ENCODE measurements at places on chromosomes 6 and 20. TPM values are rescaled to one million over a fixed set of nuclear protein-coding genes. Genes with fewer than 3 reads are reported as not detected.

GRCh38 chr6:151388997-151389617, 2.3 kb downstream of the ZBTB2 start:
- no peak for DNase-seq

The GNAS-AS1 gene
- total RNA-seq: 5.7 TPM

DNA sequence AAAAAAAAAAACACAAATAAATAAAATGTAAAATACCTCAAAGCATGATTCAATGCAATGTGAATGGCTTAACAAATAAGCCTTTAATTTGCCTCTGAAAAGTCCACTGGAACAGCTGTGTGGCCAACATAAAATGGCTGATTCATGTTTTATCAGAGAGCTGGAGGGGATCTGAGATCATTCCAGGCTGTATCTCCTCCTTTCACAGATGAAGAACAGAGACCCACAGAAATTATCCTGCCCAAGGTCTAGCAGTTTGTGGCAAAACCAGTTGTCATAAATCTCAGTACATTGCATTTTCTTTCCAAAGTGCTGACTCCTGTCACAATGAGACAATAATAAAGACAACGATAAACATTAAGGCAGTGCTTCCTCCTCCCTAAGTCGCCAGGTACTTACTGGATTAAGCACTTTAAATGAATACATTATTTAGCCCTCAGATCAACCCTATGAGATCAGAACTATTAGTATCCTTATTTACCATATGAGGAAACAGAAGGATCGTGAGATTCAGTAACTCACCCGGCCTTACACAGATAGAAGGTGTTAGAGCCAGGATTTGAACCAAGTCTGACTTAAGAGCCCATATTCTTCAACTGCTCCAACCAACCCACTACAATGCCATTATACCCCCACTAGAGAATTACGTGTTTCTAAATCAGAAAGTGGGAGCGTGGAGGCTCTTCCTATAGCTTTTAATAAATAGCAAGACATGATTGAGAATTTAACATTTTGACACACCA, 118.3 kb downstream of the KIF13A start:
- no peak for DNase-seq

The RPS6KA2 gene
- total RNA-seq: 18.5 TPM

The UNC5CL gene
- total RNA-seq: 1.7 TPM

- no peak for DNase-seq
Observed at GRCh38 chr6:168373389-168373788, 53.8 kb upstream of the DACT2 start.

GRCh38 chr6:53284901-53285300, 63.8 kb downstream of the ELOVL5 start:
- no peak for DNase-seq

DNA sequence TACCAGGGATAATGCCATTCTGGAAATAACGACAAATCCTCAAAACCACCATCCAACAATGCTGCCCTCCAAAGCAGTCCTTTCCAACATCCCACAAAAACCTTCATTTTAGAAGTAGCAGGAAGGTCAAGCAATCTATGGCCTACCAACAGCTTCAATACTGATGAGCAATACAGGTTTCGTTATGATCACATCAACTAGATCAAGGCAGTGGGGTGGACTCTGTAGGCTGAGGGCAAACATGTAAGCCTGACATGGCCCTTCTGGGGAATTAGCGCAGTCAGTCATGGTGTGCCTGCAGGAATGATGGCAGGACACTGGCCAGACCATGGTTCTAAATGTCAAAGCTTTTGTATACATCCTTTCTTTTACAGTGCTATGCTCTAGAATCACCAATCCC, 41.7 kb downstream of the EZR start:
- no peak for DNase-seq

DNA sequence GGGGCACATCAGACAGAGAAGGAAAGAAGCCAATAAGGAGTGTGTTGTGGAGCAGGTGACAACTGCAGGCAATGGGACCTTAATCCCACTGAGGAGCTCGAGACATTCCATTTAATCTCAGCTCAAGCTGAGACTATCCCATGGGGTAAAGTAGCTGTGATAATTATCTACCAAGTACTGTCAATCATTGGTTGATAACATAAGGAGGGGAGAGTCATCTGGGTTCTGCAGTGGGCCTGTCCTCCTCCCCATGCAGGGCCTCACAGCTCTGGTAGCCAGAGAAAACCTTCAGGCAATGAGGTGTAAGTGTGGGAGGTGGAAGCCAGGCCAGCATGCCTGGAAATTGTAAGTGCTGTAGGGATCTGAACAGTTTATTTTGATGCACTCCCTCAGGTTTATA, 375.0 kb upstream of the ARID1B start:
- no peak for DNase-seq

DNA sequence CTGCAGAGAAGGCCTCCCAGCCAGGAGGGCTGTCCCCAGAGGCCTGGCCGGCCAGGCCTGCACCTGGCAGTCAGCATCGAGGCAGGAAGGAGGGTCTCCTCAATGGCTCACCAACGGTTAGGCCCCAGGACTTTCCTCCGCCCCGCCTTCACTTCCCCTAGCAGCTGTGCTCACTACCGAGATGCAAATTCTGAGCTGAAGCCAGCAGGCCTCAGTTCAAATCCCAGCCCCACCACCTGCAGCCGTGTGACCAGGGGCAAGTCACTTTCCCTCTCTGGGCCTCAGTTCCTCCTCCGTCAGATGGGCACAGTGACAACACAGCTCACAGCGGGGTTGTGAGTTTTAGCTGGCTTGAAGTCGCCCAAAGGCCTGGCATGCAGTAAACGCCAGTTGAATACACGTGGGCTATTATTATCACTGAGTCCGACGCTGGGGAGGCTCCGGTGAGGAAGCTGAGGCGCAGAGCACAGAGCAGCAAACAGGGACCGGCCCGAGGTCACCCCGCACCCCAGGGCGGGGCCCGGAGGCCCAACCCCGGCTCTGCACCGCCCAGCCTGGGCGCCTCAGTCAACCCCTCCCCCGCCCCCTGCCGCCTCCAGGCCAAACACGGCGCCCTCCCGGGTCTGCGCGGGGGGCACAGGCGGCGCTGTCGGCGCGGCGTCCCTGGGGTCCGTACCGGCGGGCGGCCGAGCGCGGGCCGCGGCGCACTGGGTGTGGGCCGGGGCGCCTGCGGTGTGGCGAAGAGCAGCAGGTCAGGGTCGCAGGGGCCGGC, 671 bp downstream of the E2F1 start:
- DNase-seq: peak; percentile 37

The ZNF165 gene
- total RNA-seq: 10.5 TPM
